Activated naive CD8-positive, alpha-beta T cell treated with anti-CD3 and anti-CD28 coated beads, Interleukin-2, amount 50 U/mL, for 24 hours (primary cell): ENCODE measurements at places on chromosomes 6 and 20.

- DNase-seq = no peak
Observed at GRCh38 chr6:2155206-2155605, 90.2 kb downstream of the GMDS start.

GRCh38 chr6:7671581-7671980 lies 54.3 kb upstream of the BMP6 start:
- no peak for DNase-seq

DNA sequence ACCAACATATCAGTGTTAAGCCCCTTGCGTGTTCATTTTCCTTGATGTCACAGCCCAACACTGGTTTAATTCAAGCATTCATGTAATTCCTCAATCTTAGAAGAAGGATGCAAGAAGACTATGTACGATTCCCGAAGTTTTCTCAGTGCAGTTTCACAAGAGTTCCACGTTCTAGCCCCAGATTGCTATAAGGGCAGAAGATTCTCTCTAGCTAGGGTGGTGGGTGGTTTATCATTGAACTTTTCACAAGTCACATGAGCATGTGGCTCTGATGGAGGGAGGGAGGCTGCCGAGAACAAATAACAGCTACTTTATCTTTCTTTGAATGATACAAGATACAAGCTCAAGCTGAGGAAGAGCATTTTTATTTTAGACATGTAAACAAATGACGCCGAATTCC lies 71.9 kb upstream of the NHSL1 start:
- DNase-seq = no peak

DNA sequence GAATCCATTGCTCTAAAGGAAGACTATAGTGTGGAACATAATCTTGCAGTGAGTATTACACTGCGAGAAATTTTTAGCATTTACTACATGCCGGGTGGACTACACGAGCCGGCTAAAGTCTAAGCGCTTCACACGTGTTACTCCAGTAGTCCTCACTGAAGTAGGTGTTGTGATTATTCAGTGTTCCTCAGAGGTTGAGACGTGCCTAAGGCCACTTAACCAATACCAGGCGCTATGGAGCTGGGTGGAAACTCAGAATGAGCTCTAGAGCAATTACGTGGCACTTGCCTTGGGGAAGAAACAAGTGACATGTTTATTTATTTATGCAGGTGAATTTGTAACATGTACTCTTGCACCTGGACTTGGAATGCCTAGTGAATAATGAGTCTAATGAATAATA lies 46.4 kb downstream of the SASH1 start:
- no peak for DNase-seq

- no peak for DNase-seq
Observed at GRCh38 chr6:4664117-4664626, 112.0 kb upstream of the CDYL start.

GRCh38 chr6:116060572-116061283 lies at the start of gene FRK:
TSS of gene FRK (minus strand) at chr6:116060891. CDS start at chr6:116060311, 580 bp downstream.
- no peak for DNase-seq

DNA sequence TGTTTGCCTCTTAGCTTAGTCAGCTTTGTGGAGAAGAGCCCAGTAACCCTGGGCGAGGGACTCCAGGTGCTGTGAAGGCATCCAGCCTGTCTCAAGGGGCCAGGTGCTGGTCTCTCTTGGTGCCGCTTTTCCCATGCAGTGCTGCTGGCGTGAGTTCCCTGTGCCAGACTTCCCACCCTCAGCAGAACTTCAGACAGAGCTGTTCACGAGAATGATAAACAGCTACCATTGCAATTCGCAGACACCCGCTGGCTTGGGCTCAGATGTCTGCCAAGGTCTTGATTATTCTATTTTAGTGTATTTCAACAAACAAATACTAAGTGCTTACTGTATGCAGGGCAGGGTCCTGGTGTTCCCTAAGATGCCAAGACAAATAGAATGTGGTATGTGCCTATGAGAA lies 57.7 kb downstream of the RNF217 start:
- DNase-seq = no peak

GRCh38 chr20:50426866-50427718 lies 83.1 kb upstream of the PTPN1 start:
- no peak for DNase-seq

DNA sequence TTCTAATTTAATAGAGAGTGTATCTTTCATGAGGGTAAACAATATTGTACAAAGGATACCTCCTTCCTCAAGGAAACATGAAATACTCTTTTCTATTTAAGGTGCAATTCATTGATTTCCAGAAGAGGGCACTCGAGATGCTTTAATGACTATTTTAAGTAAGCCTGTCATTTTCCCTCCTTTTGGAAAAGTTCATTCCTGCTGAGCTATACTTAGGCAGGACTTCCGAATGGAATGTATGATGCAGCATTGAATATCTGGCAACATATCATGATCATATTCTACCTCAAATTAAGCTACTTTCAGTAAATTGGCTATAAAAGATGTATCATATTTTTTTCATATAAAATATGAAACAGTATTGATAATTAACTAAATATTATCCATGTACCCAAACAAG lies 5.0 kb downstream of the DST start:
- no peak for DNase-seq
